Progenitor cell of endocrine pancreas (in vitro differentiated cells): ENCODE measurements at places on chromosomes 1 and 21. TPM values are rescaled to one million over a fixed set of nuclear protein-coding genes. Genes with fewer than 3 reads are reported as not detected.

GRCh38 chr1:8059161-8059622 is 33.1 kb upstream of the ERRFI1 start:
- peaks cover 10% of the 10 kb centered on the region for H3K4me1 ChIP-seq
- no peaks in the 10 kb centered on the region for H3K27me3 ChIP-seq
- no peak overlapping the region for H3K4me3 ChIP-seq
- no peak for DNase-seq
- no peaks in the 10 kb centered on the region for H3K36me3 ChIP-seq

DNA sequence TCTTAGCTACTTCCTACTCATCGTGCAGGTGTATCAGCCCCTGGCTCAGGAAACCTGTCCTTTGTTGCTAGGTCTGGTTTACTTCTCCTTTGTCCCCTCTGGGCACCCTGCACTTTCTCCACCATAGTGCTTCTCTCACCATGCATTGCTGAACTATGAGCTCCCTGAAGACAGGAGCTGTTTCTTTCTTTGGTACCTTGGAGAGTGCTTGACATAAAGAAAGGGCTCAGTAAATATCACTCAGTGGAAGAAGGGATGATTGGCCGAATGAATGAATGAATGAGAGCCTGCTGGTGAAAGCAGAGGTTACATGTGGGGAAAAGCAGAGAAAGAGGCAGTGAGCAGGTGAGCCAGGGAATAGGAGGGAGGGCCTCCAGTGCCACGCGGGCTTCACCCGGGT is 9.8 kb upstream of the HMGB4 start:
- peaks cover 1% of the 10 kb centered on the region for H3K4me1 ChIP-seq
- H3K36me3 ChIP-seq = no peaks in the 10 kb centered on the region
- H3K4me3 ChIP-seq = no peak overlapping the region
- no peak for DNase-seq
- H3K27ac ChIP-seq = no peak overlapping the region

DNA sequence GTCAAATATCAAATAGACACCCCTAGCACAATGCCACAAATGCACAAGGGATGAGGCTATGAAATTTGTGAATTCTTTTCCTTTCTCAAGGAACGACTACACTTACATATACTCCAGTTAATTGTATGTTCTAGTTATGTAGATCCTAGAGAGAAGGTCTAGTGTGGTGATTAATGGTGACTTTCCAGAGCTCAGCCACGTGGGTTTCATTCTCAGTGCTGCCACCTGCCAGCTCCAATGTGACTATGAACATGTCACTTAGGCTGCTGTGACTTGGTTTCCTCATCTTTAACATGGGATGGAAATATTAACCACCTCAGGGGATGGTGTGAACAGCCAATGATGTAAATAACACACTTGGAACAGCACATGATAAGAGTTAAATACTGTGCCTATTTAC is 138.3 kb downstream of the APP start:
- no peak overlapping the region for H3K27ac ChIP-seq
- no peak for DNase-seq
- H3K4me3 ChIP-seq = no peak overlapping the region

- DNase-seq = no peak
- H3K27me3 ChIP-seq = no peaks in the 10 kb centered on the region
- H3K4me3 ChIP-seq = peak overlapping the region; percentile 94
- H3K36me3 ChIP-seq = peaks cover 23% of the 10 kb centered on the region
- H3K4me1 ChIP-seq = peaks cover 18% of the 10 kb centered on the region
These were observed 790 bp downstream of the RPS8 start for GRCh38 chr1:44775930-44776729.

DNA sequence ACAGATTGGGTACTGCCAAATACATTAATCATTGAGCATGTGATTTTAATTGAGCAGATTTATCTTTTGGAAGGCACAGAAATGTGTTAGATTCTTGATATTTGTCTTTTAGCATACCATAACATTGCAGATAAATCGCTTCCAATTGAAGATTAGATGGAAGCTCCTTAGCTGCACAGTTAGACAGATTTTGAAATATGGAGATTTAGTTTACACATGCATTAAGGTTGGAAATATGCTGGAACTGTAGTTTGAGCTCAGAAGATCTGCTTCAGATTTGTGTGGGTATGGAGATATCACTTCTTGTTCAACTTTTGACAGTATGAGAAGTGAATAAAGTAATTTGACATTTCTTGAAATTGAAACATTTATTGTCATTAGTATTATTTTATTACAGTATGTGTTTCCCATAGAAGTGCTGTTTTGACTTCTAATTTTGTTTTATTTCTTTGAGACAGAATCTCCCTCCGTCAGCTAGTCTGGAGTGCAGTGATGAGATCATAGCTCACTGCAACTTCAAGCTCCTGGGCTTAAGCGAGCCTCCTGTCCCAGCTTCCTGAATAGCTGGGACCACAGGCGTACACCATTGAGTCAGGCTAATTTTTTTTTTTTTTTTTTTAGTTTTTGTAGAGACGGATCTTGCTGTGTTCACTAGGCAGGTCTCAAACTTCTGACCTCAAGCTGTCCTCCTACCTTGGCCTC is 29.1 kb downstream of the THRAP3 start:
- no peak overlapping the region for H3K4me3 ChIP-seq
- no peak for DNase-seq
- no peaks in the 10 kb centered on the region for H3K27me3 ChIP-seq
- no peak overlapping the region for H3K27ac ChIP-seq

Gene ELK4
- total RNA-seq = 25.7 and 30.2 TPM in 2 replicates

Gene MIXL1
- 1.5 and 1.7 TPM in 2 replicates for total RNA-seq

GRCh38 chr1:78078358-78078757 is 32.6 kb downstream of the GIPC2 start:
- peaks cover 2% of the 10 kb centered on the region for H3K4me1 ChIP-seq
- H3K4me3 ChIP-seq = no peak overlapping the region
- H3K36me3 ChIP-seq = no peaks in the 10 kb centered on the region
- DNase-seq = no peak
- H3K27me3 ChIP-seq = no peaks in the 10 kb centered on the region

Gene BACH1
- 83.2 and 95.5 TPM in 2 replicates for total RNA-seq

- H3K27ac ChIP-seq = peak overlapping the region; percentile 71
- peaks cover 10% of the 10 kb centered on the region for H3K4me1 ChIP-seq
- no peak overlapping the region for H3K4me3 ChIP-seq
- no peaks in the 10 kb centered on the region for H3K36me3 ChIP-seq
- H3K27me3 ChIP-seq = peaks cover 34% of the 10 kb centered on the region
- no peak for DNase-seq
These were observed 56.0 kb upstream of the ABCG1 start for GRCh38 chr21:42162831-42163510.

- peaks cover 34% of the 10 kb centered on the region for H3K27me3 ChIP-seq
- no peaks in the 10 kb centered on the region for H3K4me1 ChIP-seq
- no peaks in the 10 kb centered on the region for H3K36me3 ChIP-seq
These were observed 2.9 kb upstream of the ETNK2 start for GRCh38 chr1:204154568-204155255.

DNA sequence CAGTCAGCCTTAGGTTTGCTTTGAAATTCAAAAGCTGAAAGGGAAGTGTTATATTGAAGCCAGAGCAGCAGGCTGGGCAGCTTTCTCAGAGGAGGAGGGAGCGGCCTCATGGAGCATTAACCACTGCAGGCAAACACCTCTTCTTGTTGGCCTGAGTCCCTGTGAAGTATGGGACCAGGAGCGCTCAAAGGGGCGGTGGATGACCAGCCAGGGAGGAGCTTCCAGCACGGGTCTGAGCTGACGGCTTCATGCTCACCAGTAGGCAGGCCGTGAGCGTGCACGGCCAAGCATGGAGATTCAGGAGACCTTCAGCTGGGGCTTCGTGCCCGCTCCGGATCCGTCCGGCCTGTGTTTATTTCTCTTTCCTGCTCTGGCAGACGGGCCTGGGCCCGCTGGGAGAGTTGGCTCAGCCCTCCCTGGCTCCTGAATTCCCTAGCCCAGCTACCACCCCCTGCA is 245.2 kb downstream of the TRABD2B start:
- H3K4me3 ChIP-seq = no peak overlapping the region
- no peak overlapping the region for H3K27ac ChIP-seq

DNA sequence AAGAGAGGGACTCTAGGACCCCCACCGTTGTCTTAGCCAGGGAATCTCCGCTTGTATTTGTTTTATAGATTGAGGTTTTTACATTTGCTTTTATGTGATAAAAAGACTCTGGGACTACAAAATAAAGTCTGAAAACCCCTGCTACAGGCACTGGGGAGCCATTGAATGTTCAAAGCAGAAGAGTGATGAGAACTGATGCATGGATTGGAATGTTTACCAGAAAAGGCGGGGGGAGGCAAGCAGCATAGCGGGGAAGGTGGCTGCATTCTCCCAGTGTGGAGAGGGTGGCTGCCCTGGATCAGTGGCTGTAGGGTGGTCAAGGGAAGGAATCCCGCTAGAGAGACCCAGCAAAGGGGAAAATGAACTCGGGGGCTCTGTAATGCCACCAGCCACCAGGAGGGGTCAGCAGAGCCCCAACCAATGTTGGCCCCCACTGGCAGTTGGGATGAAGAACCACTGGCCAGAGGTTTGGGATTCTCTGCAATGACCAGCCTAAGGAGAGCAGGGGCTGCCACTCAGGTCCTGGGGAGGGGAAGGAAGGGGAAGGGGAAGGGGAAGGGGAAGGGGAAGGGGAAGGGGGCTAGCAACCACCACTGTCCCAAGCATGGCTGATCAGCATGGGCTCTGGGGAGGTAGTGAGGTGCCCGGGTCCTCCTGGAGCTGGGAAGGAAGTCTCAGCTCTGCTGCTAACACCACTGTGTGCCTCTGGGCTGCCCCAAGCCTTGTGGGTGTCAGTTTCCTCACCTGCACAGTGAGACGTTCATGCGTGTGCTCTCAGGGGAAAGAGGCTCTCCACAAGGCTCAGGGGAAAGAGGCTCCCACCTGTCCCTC is 19.2 kb upstream of the PEF1 start:
- H3K27ac ChIP-seq = no peak overlapping the region
- H3K4me1 ChIP-seq = no peaks in the 10 kb centered on the region
- H3K27me3 ChIP-seq = peaks cover 17% of the 10 kb centered on the region
- H3K36me3 ChIP-seq = no peaks in the 10 kb centered on the region
- peak; percentile 76 for DNase-seq

GRCh38 chr21:42123219-42123908 is 52.2 kb downstream of the UMODL1 start:
- DNase-seq = no peak
- H3K4me1 ChIP-seq = peaks cover 19% of the 10 kb centered on the region
- H3K4me3 ChIP-seq = no peak overlapping the region
- peaks cover 30% of the 10 kb centered on the region for H3K27me3 ChIP-seq
- H3K27ac ChIP-seq = no peak overlapping the region

- no peak for DNase-seq
- no peak overlapping the region for H3K4me3 ChIP-seq
- H3K36me3 ChIP-seq = no peaks in the 10 kb centered on the region
- H3K27ac ChIP-seq = no peak overlapping the region
- H3K27me3 ChIP-seq = peaks cover 7% of the 10 kb centered on the region
- H3K4me1 ChIP-seq = peaks cover 12% of the 10 kb centered on the region
These were observed 113.9 kb downstream of the CAPN8 start for GRCh38 chr1:223551610-223552009.

Gene RGSL1
- total RNA-seq = not detected in 2 replicates

DNA sequence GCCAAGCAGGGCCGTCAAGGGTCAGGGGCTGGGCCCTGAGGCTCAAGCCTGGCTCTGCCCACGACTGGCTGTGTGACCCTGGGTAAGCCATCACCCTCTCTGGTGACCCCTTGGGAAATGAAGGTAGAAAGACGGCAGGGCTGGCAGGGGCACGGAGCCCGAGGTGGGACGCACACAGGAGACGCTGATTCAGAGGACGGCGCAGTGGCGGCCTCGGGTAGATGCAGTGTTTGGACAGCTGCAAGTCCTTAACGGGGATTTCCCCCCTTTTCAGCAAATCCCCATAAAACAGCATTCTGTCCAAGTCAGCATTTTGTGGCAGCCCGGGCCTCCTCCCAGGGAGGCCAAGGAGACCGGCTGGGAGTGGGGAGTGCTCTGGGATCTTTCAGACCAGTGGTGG is 16.7 kb downstream of the COL8A2 start:
- no peaks in the 10 kb centered on the region for H3K4me1 ChIP-seq
- H3K36me3 ChIP-seq = no peaks in the 10 kb centered on the region
- peaks cover 7% of the 10 kb centered on the region for H3K27me3 ChIP-seq
- no peak overlapping the region for H3K27ac ChIP-seq
- no peak overlapping the region for H3K4me3 ChIP-seq

DNA sequence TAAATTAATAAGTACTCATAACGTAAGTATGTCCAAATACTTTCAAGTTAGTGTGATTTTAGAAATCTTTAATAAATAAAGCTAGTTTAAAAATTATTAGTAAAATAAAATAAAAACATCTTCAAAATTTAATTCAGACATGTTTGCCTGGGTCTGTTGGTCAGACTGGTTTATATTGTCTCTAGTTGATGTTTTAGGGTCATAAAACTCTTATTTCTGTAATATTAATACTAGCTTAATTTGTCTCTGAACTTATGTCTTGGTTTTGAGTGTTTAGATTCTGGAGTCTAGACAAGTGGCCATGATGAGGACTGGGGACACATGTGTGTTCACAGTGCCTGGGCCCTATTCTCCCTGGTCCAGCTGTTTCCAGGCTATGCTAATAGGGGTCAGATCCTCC is 184.5 kb upstream of the TNR start:
- DNase-seq = no peak
- H3K27me3 ChIP-seq = no peaks in the 10 kb centered on the region
- no peaks in the 10 kb centered on the region for H3K4me1 ChIP-seq
- no peak overlapping the region for H3K4me3 ChIP-seq
- H3K27ac ChIP-seq = no peak overlapping the region

GRCh38 chr1:89808441-89809117 is 12.3 kb upstream of the LRRC8D start:
- H3K4me3 ChIP-seq = peak overlapping the region; percentile 7
- H3K27me3 ChIP-seq = no peaks in the 10 kb centered on the region
- peaks cover 12% of the 10 kb centered on the region for H3K4me1 ChIP-seq
- DNase-seq = no peak
- H3K27ac ChIP-seq = peak overlapping the region; percentile 67
- H3K36me3 ChIP-seq = no peaks in the 10 kb centered on the region

- no peaks in the 10 kb centered on the region for H3K4me1 ChIP-seq
- no peak overlapping the region for H3K4me3 ChIP-seq
- peaks cover 12% of the 10 kb centered on the region for H3K36me3 ChIP-seq
- no peak overlapping the region for H3K27ac ChIP-seq
These were observed 178.0 kb downstream of the SDCCAG8 start for GRCh38 chr1:243433737-243434370.

- H3K36me3 ChIP-seq = no peaks in the 10 kb centered on the region
- peaks cover under 1% of the 10 kb centered on the region for H3K4me1 ChIP-seq
- no peak for DNase-seq
- no peaks in the 10 kb centered on the region for H3K27me3 ChIP-seq
- H3K4me3 ChIP-seq = no peak overlapping the region
These were observed 273.0 kb downstream of the LTN1 start for GRCh38 chr21:28719723-28720122.

GRCh38 chr21:45421071-45421845 is 16.3 kb downstream of the COL18A1 start:
- no peak overlapping the region for H3K4me3 ChIP-seq
- peaks cover 41% of the 10 kb centered on the region for H3K4me1 ChIP-seq
- no peak overlapping the region for H3K27ac ChIP-seq
- H3K36me3 ChIP-seq = no peaks in the 10 kb centered on the region
- no peak for DNase-seq

DNA sequence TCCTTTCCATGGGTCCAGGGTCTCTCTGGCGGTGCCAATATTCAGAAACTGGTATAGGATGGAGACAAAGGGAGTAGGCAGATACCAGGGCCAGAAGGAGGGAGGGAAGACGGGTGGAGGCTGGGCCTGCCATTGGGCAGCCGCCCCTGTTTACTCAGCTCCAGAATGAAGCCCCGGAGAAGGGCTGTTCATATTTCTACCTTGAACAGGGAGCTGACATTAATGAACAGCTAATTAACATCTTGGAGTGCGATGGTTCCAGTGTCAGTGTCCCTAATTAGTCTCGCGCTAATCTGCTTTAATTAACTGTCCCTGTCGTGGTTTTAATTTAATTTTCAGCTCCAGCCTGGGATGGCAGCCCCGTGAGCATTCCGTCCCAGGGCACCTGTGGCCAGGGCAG is 113.8 kb downstream of the EPHB2 start:
- no peak for DNase-seq
- H3K27me3 ChIP-seq = no peaks in the 10 kb centered on the region
- no peak overlapping the region for H3K4me3 ChIP-seq
- H3K27ac ChIP-seq = peak overlapping the region; percentile 9
- no peaks in the 10 kb centered on the region for H3K36me3 ChIP-seq
